ENCODE measurements at places on chromosomes 5 and 9. TPM values are rescaled to one million over a fixed set of nuclear protein-coding genes. Genes with fewer than 3 reads are reported as not detected.

The CDC20B gene
- not detected for total RNA-seq

The SLC36A2 gene
- total RNA-seq = not detected

The SLC6A18 gene
- total RNA-seq = not detected

The IRX2 gene
- 2.8 TPM for total RNA-seq

The SLC30A5 gene
- total RNA-seq = 18.2 TPM
